HT-29 (cell line): ENCODE measurements at places on chromosomes 12 and 14. TPM values are rescaled to one million over a fixed set of nuclear protein-coding genes. Genes with fewer than 3 reads are reported as not detected.

GRCh38 chr14:97458661-97459579 is 661.7 kb downstream of the VRK1 start:
- no peak for DNase-seq

GRCh38 chr12:27094726-27095125 is 12.3 kb upstream of the C12orf71 start:
- no peak for DNase-seq

- DNase-seq = no peak
Measured at GRCh38 chr12:28177461-28177860, 12.8 kb upstream of the CCDC91 start.

DNA sequence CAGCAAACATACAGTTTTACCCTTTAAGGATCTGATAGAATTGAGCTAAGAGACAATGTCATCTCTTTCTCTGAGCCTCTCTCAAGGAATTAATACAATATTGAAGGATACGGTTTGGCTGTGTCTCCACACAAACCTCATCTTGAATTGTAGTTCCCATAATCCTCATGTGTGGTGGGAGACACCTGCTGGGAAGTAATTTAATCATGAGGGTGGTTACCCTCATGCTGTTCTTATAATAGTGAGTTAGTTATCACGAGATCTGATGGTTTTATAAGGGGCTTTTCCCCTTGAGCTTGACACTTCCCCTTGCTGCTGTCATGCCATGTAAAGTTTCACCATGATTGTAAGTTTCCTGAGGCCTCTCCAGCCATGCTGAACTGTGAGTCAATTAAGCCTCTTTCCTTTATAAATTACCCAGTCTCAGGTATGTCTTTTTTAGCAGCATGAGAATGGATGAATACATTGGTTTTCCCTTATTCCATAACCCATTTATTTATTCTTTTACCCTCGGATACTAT is 47.6 kb downstream of the TMEM30B start:
- no peak for DNase-seq

GRCh38 chr14:31943217-31943799 is 133.8 kb upstream of the ARHGAP5 start:
- no peak for DNase-seq

DNA sequence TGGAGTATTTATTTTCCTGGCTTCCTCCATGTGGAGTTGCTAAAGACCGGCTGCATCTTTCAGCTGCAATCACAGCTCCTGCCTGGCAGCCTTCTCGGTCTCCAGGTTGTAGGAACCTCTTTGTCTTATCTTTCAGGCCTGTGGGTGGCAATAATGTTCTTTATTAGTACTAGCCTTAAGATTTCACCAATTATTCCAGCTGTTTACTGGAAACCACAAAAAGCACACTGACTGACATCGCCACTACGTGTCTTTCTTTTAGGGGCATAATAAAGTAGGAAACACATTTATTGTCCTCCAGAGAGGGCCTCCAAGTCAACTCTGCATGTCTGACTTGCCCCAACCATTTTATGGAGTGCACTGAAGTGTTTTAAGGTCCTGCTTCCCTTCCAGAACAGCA is 1116.5 kb upstream of the TMEM132C start:
- no peak for DNase-seq

GRCh38 chr14:59303216-59303615 is 114.7 kb downstream of the DAAM1 start:
- no peak for DNase-seq

DNA sequence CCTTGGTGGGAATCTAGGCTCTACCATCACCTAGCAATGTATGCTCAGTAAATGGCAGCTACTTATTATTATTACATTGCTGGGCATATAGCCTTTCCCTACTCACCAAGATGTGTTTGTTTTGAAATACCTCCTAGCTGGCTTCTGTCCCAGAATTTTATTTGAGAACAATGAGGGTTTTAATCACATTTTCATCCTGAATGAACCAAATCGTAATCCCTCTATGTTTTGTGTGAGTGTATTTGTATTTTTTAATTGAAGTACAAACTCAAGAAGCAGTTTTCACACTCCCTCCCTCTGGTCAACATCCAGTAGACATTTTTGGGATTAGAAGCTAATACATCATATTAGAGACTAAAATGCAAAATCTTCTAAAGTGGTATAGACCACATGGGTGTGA is 7.6 kb downstream of the SLC7A8 start:
- no peak for DNase-seq

DNA sequence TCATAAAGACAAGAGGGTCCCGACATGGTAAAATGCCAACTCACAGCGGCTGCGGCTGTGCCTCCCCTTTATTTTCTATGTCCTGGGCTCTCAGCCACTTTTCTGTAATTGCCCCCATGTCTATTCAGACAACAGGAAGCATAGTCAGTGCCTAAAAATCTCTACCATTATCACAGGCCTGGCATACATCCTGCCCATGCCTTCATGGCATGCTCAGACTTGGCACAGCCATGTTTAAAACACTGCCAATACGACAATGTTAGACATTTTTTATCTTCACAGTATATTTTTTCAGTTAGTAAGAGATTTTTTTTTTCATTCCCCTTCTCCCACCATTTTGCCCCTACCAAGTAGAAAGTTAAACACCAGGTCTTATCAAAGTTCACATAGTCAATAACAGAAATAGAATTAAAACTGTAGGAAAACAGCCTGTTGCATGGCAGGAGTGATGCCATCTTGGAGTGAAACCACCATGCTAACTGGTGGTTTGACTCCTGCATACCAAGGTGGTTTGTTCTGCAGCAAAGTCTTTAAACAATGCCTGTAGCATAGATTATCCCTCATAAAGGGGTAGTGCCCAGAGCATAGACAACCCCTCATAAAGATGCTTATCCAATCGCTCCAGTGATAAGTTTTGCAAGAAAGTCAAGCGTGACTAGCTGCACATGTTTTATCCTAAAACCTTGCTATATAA is 18.9 kb upstream of the CERS5 start:
- no peak for DNase-seq

DNA sequence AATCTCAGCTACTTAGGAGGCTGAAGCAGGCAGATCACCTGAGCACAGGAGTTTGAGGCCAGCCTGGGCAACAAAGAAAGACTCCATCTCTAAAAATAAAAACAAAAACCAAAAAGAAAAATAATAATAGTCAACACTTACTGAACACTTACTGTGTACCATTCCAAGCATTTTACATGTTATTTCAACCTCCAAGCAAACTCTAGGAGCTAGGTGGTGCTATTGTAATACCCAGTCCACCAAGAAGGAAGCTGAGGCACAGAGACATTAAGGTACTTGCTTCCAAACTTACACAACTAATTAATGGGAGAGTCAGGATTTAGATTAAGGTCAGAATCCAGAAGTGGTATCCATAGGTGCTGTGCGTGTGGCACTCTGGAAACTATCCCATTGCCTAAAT is 13.7 kb upstream of the OR6J1 start:
- peak; percentile 18 for DNase-seq

DNA sequence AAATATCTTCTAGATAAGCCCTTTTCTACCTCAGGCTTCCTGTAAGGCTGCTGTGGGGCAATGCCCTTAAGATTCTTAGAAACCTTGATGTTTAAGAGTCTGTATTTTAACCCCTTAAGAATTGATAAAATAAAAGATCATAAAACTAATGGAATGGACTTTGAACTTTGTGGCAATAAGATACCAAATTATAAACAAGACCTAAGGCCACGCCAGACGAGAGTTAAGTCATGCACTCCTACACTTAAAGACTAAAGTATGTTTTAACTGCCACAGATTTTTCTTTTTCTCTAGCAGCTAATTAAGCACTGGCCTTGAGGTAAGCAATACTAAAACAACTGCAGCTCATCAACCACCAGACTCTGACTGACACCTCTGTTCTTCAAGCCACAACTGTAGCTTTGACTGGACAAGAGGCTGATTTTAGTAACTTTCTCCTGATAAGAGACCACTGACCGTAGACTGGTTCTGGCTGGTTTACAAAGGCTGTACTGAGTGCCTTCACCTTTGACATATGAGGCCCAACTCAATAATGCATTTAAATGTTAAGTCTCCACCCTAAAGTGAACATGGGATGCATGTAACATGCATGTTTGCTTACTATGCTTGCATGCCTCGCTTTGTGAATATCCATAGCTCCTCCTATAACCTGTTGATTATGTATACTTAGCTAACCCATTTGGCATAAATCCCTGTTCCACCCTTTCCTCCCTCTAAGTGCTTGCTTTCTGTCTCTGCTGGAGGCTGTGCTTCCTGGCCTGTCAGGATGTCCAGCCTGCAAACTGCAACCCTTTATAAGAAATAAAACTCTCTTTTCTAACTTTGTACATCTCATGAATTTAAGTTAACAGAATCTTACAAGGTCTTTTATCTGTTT is 71.9 kb downstream of the KLHL28 start:
- DNase-seq = no peak

DNA sequence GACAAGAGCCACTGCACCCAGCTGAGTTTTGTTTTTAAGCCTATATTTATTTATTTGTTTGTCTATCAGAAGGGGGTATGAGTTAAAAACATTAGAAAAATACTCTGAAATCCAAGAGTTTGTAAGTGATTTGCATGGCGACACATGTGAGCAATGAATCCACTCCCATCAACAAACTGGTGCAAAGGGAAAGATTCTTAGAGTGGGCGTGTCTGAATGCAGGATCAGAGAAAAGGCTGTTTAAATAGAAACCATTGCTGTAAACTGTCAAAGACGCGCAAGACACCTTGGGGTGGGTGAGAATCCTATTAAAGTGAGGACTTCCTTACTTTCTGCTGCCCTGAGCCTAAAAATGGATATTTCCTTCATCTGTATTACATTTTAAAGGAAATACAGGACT is 51.9 kb downstream of the ZFYVE26 start:
- DNase-seq = peak; percentile 18

DNA sequence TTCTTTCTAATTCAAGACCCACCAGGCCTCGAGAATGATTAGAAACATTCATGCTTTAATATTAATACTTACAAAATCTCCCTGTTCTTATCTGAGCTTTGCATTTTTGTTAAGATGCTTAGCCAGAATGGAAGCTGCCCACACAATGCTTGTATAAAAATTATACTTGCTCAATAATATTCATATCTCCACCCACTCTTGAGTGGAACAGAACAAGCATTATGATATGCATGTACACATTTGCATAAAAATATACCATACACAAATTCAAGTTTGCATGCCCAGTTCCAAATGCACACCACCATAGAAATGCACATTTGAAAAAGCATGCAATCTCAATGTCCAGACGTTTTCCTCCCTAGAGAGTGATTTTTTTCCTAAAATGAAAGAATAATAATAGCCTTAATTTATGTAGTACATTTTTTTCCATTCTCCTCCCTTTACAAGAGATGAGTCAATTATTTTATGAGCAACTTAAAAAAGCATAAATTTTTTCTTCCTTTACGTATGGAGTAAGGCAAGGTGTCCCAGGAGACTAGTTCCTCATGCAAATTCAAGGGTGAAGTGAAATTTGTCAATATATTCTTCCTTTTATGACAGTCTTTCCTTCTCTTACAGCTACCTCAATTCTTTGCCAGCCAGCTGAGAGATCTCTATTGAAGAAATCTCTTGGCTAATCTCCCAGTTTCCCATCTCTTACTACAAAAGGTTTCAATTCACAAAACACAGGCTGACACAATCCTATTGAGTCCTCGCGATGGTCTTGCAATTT is 313.1 kb upstream of the GARIN6 start:
- no peak for DNase-seq

DNA sequence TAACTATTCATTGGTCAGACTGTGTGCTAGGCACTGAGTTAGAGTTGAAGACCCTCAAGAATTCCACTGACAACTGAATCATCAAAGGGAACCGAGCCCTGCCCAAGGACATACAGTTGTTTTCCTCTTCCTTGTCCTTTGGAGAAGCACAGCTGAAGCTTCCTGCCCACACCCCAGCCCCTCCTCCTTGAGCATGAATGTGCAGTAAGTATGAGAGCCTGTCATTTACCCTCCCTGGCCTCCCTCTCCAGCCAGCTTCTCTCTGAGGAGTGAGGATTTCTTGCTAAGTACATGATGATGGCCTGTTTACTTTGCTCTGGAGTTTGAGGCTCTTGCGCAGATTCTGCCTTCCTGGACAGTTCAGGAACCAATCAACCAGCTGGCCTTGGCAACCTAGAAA is 235.2 kb downstream of the CACNA1C start:
- DNase-seq = no peak

GRCh38 chr14:94317259-94317658 is 5.9 kb downstream of the SERPINA6 start:
- DNase-seq = peak; percentile 67

- DNase-seq = no peak
Measured at GRCh38 chr12:95870897-95871296, 12.1 kb downstream of the SNRPF start.

DNA sequence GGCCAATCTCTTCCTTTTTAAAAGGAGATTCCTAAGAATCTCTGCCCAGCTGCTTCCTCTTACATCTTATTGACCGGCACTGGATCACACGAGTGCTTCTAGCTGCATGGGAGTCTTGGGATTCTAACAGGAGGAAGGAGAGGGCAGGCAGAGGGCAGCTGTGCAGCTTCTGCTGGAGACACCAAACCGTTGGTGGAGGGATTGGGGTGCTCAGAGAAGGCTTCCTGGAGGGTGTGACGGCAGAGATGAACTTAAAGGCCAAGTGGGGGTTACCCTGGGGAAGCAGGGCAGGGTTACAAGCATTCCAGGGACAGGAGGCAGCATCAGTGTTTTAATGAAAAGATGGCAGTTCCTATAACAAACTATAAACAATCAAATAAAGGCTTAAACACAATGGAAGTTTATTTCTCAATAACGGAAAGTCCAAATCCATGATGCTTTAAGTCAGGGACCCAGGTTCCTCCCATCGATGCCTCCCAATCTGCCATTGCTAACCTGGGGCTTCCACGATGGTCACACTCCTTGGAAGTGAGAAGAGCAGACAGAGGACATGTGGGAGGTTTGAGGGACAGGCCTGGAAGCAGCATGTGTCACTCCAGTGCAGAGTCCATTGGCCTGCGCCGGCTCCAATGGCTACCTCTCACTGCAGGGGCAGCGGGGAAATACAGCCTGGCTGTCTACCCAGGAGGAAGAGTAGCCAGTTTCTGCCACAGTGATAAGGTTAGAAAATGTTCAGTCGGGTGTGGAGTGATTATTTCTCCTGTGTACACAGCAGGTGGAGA is 53.1 kb upstream of the DDX11 start:
- DNase-seq = no peak

- peak; percentile 14 for DNase-seq
Measured at GRCh38 chr12:57491393-57492280, 3.8 kb downstream of the MARS1 start.

Gene PPM1H
- 12.4 and 18.9 TPM in 2 replicates for total RNA-seq

Gene JPH4
- not detected in 2 replicates for total RNA-seq

Gene SPIC
- total RNA-seq = not detected in 2 replicates

Gene SYNDIG1L
- total RNA-seq = not detected in 2 replicates

Gene LAG3
- total RNA-seq = 0.05 and 0.56 TPM in 2 replicates

Gene CHGA
- not detected in 2 replicates for total RNA-seq

Gene TMEM106C
- total RNA-seq = 126 and 132 TPM in 2 replicates

Gene ACOT6
- total RNA-seq = not detected in 2 replicates

Gene INTS13
- total RNA-seq = 22.9 and 23.7 TPM in 2 replicates

Gene ANAPC7
- total RNA-seq = 54.4 and 58.5 TPM in 2 replicates

Gene MYO1A
- 0.76 and 1.8 TPM in 2 replicates for total RNA-seq

Gene ANKRD33
- not detected in 2 replicates for total RNA-seq

Gene STRN3
- total RNA-seq = 11.2 and 18.6 TPM in 2 replicates

Gene PTPRQ
- total RNA-seq = not detected in 2 replicates
